Activated naive CD4-positive, alpha-beta T cell (primary cell): ENCODE measurements at places on chromosomes 6 and 20.
A peak's percentile ranks its signal among the peaks of the same experiment; 100 is the strongest.

DNA sequence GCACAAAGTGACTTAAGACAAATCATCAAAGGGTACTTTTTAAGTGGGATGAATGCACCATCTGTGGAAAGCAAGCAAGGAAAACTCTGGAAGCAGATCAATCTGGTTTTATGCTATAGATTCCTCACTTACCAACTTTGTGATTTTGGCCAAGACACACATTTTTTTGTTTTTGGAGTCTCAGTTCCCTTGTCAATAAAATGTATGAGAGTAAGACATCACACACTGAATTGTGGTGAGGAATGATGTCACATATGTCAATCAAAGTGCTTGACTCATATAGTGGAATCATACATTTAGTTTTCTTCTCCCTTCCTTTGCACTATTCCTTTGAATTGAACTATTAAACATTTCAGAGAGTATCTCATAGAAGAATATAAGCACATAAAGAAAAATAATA is 620.5 kb upstream of the CITED2 start:
- no peak for DNase-seq

DNA sequence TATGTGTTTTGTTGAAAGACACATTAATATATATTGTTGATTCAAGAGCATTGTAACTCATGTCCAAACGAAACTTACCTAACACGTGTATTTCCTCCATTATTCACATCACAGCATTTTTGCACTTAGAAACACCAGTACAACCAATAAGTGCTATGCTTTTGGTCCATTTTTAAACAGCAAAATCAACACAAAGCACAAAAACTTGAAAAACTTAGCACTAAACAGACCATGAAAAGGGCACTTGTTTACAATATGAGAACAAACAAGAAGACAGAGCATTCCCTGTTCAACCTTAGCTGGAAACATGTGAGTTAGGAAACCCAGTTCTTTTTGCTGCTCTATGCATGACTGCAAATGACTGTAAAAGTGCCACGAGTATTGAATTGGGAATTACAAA is 9.6 kb downstream of the GLYATL3 start:
- DNase-seq: no peak

DNA sequence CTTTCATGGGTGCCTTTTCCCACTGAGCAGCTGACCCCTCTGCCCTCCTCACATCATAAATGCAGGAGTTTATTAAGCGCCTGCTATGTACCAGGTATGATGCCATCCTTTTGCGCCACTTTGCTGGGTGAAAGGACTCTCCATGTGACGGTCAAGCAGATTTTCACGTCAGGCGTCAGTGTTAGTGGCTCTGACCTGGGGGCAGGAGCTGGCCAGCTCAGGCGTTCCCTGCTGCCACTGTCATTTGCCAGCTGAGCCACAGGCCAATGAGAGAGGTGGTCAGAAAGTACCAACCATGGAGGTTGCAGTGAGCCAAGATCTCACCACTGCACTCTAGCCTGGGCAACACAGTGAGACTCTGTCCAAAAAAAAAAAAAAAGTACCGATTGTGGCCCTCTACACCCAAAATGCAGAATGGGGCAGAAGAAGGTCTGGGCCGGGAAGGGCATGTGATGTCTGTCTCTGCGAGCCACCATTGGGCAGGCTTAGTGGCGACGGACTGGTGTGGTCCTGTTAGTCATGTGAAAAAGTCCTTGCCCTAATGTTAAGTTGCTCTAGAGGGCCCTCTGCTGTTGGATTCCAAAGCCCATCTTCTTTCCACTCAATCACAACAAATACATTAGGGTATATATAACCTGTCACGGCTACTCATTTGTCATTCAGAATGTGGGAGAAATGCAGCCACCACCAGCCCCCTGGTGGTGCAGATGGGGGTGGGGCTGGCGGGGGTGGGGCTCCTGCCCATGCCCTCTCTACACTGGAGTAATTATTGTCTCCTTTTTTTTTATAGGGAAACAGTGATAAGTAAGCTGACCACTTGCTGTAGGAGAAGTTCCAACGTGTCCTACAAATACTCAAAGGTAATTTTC is 18.4 kb upstream of the SLC22A1 start:
- DNase-seq: no peak

DNA sequence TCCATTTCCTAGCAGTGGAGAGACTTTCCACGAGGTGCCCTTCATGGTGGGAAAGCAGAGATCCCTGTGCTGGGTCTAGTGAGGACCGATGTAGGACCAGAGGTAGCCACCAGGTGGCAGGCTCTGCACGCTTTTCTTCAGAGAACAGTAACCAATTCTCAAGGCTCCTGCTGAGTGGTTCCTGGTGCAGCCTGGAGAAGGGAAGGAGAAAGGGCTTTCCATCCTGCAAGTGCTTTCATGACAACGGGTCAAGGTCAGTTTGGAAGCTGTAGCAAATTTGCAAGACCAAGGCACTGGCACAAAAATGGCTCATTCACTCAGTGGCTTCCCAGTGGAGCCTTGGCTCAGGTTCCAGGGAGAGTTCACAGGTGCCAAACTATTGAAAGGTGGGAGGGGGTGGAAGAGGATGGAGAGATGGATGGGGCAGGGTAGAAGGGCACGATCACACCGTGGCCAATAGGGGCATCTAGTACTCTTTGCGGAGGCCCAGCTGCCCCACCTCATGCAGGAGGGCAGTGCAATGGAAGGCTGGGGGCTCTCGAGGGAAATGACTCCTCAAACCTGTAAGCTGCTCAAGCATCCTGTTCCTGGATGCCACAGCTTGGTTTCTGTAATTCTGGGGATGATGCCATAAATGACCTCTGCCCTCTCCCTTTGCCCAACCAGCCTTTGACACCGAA is 25.5 kb upstream of the KCNK16 start:
- DNase-seq: peak; percentile 29

- no peak for DNase-seq
These were observed 20.4 kb upstream of the NOTCH4 start for GRCh38 chr6:32244270-32244669.

- no peak for DNase-seq
These were observed 24.2 kb upstream of the TAGAP start for GRCh38 chr6:159068904-159069578.

DNA sequence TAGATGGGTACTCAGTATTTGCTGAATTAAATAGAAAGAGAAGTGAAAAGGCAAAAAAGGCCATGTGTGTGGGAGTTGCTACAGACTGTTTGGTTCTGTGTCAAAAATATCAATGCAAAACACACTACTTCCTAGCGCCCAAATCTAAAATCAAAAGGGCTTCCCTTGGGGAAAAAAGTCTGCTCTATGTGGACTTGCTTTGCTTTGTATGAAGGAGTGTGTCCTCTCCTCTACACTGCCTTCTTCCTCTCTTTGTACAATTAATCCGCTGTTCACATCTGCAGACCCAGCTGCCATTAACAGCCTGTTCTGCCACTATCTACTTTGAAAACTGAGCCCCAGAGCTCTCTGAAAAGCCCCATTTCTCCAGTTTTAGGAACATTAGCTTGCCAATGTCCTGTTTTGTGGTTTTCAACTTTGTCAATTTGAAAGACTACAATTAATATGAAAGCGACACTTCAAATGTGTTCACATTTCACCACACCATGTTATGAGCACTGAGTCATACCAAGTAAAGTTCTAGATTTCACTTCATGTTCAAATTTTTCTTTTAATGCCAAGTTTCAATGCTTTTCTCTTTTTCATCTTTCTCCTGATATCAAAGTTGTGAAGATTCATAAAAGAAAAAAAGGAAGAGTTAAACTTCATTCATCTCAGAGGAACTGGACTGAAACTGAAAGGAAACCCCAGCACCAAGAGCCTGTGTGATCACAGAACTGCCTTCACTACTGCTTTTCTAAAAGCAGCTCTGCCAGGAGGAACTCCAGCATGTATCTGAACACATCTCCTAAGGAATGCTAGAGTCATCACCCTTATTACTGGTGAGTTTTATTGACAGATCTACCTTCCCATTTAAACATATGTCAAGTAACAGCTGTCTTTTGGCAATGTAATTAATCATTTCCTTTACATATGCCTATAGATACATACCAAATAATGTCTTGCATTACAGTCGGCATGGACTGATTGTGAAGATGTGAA is 102.6 kb downstream of the KIF13A start:
- DNase-seq: no peak

GRCh38 chr6:96299525-96299924 is 222.1 kb upstream of the UFL1 start:
- DNase-seq: no peak

- no peak for DNase-seq
These were observed 179.3 kb upstream of the RIMS1 start for GRCh38 chr6:71707059-71707458.

- DNase-seq: no peak
These were observed 2.1 kb downstream of the CALHM6 start for GRCh38 chr6:116463301-116463700.

GRCh38 chr20:43681991-43682410 is 15.1 kb downstream of the MYBL2 start:
- DNase-seq: no peak

DNA sequence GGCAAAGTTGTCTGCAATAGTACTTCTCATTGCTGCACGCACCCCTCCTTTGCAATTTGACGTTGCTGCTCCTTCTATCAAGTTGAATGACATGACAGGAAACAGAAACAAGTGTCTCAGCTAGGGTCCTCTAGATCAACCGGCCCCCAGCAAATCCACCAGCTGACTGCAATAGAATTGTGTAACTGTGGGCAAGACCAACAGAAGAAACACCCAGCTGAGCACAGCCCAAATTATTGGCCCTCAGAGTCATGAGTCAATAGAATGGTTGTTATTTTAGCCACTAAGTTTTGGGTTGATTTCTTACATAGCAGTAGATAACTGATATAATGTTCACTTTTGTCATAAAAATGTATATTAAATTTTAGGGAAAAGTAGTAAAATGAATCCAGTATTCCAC is 202.7 kb downstream of the MAFB start:
- DNase-seq: no peak

DNA sequence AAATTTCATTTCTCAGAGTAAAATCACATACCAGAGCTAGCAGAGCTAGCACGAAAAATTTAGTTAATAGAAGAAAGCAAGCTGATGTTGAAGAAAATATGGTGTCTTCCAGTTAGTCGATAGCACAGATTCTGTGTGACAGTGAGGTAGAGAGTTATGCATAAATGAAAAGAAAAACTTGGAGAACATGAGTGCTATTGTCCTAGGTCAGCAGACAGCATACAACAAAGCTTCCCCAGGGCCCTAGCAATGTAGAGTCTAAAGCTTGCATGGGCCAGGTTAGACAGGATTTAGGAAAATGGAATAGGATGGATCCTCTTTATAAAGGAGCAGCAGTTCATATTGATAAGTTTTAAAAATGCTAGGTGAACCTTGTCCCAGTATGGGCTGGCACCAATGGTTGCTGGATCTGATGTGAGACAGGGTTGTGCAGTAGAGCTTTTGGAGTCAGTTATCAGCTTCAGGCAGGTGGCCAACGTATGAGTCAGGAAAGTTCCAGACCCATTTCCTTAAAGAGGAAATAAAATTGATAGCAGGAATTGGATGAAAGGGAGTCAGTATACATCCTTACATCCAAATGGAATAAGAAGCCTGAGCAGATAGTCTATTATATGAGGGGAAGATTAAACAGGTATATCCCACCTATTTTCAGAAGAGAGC is 277.2 kb downstream of the FRK start:
- no peak for DNase-seq

DNA sequence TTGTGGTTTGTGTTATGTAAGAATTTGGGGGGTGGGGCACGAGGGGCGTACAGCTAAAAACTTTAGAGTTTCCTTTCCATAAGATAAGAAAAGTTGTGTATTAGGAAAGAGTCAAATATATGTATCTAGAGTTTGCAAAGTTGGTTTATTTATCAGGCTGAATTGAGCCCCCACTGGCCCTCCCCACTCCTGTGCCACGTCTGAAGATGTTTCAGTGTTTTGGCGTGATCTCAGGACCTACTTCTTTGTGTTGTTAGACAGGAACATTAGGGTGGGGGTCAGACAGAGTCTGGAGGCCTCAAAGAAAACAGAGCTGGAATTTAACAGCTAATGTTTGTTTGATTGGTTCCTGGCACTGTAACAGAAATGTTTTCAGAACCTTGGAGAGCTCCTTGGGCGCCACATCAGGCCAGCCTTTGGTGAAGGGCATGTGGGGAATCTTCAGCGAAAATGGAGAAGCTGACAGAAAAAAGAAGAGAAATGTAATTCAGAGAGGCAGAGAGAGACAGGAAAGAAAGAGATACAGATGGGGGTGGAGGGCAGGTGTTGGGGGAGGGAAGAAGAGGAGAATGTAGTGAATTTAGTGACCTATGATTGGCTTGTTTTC is 674 bp downstream of the NRSN1 start:
- no peak for DNase-seq

- no peak for DNase-seq
These were observed 105.2 kb upstream of the CARMIL1 start for GRCh38 chr6:25173951-25174474.

DNA sequence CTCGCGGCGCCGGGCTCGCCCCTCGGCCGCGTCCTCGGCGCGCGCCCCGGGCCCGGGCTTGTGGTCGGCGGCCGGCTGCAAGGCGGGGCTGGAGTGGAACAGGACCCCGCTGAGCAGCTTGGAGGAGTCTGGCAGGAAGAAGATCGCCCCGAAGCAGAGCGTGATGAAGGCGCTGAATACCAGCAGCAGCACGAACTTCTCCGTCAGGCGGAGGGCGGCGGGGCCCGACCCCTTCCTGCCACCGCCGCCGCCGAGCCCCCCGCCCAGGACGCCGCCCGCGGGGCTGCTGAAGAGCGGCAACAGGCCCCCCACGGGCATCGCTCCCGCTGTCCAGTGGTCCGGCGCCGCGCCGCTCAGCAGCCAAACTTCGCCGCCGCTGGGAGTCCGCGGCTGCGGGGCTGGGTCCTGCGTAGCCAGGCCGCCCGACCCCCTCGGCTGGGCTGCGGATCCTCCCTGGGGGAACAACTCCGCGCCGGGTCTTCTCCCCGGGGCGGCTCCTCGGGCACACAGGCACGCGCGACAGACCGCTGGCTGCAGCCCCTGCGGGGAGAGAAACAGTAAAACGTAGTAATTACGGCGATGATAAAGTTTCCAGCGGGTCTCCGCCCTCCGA is 707 bp downstream of the MAN1A1 start:
- no peak for DNase-seq

DNA sequence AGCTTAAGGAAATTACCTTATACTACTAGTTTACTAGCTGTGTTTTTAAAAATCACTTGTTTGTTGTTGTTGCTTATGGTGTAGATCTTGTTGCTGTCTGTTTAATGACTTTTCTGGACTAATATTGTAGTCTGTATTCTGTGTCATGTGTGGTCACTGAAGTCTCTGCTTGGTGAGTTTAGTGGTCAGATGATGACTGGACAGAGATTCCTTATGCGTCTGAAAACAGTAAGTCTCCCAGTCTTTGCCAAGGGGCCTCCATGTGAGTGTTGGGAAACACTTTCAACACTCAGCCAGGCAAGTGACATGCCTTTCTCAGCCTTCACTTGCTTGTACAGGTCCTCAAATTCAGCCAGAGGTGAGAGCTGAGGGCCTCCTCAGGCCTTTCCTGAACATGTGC is 256.9 kb upstream of the RNF24 start:
- DNase-seq: no peak

GRCh38 chr20:45445805-45446562 is 23.6 kb upstream of the WFDC2 start:
- no peak for DNase-seq

DNA sequence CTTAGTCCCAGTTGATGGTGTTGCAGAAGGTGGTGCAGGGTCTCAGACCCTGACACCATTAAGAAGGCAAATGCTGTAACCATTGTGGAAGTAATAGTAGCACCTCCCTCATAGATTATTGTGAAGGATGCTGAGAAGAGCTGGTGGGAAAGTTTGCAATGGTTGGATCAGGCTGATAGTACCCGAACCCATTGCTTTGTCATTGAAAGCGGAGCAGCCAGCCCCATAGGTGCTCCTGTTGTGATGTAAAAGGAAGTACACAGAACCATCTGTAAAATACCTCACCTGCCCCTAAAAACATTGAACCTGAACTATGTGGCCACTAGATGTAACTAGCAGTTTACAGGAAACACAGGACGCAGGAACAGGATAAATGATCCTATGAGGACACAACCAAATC is 31.5 kb downstream of the RIOK1 start:
- DNase-seq: no peak
